ENCODE measurements at places on chromosomes 7 and 10.
A peak's percentile ranks its signal among the peaks of the same experiment; 100 is the strongest.

- no peak for DNase-seq
Measured at GRCh38 chr10:127618797-127619196, 69.7 kb downstream of the NPS start.

DNA sequence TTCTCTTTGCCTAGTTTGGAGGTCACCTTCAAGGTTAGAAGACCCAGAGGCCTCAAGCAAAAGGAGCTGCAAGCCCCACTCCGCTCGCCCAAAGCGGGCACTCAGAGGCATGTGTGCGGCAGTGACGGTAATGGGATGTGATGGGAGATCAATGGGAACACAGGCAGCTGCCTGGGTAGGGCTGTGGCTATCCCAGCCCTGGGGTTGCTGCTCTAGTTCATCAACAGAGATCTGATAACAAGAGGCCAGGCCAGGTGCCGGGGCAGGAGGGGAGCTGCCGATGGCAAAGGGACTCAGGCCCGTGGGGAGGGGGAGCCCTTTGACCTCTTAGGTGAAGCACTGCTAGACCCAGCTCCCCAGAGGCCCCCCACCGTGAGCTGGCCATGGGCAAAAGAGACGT is 52.0 kb upstream of the GNA12 start:
- no peak for DNase-seq

DNA sequence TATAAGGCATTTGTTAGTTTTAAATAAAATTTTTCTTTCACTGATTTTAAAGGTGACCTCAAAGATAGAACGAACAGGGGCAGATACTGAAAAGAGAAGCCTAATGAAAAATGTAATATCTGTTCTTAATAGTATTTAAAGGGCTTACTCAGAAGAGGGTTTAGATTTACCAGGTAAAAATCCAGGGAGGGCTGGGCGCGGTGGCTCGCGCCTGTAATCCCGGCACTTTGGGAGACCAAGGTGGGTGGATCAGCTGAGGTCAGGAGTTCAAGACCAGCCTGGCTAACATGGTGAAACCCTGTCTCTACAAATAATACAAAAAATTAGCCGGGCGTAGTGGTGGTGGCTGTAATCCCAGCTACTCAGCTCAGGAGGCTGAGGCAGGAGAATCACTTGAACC is 108.3 kb upstream of the CNTNAP2 start:
- DNase-seq = no peak

DNA sequence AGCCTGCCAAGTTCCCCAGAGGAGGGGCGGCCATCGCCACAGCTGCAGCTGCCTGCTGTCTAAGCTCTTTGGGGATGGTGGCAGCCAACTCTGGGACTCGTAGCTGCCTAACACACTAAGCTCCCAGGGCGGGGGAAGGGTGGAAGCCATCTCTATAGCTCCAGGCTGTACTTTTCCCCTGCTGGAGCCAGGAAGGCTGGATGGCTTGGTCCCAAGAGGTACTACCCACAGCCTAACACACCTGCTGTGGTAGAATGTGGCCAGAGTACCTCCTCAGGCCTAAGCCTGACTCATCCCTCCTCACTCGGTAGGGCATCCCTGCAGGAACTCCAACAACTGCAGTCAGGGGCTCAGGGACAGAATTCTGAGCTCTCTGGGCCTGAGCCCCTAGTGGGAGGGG is 151.7 kb upstream of the TAC1 start:
- DNase-seq = no peak

DNA sequence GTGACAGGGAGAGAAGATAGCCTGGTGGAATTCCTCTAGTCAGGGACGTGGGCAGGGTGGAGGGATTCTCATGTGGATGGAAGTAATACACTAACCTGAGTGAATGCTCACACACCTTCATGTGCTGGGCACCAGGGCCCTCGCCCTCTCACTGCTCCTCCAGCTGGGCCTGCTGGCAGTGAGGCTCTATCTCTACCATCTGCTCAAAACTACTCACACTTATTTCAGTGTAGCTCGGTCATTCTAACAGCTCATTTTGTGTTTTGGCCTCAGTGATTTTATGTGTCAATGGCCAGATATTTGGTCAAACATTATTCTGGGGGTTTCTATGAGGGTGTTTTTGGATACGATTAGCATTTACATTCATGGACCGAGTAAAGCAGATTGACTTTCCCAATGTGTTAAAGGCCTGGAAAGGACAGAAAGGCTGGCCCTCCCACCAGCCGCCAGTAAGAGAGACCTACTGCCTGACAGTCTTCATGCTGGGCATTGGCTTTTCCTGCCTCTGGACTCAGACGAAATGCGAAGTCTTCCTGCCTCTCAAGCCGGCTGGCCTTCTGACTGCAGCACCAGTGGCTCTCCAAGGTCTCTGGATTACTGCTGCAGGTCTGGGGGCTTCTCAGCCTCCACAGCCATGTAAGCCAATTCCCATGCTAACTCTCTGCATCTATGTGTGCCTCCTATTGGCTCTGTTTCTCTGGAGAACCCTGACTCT is 335.4 kb downstream of the CXCL12 start:
- DNase-seq = no peak

DNA sequence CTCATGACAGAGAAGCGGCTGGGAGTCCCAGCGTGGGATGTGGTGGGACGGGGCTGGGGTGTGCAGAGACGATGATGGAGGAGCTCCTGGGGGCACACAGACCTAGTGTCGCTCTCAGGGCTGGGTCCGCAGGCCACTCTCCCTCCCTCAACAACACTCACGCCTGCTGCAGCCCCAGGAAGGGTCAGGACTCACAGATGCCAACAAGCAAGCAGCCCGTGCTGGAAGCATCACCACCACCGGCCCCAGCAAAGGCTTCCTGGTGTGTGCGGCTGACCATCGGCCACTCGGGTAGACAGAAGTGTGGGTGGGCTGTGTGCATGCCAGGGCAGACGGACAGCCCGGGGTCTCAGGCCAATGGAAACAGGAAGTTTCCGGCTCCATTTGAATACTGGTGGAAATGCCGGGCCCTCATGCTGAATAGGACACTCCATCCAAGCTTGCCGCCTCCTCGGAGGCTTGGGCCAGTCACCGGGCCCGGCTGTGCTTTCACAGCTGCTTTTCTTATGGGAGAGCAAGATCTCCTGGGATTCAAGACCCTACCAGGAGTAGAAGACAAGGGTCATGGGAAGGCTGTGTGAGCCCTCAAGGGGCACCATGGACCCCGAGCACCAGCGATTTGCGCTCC is 178.1 kb downstream of the ELFN1 start:
- DNase-seq = no peak

- DNase-seq = no peak
Measured at GRCh38 chr7:65301007-65301406, 72.6 kb upstream of the ZNF92 start.

GRCh38 chr7:44415047-44415446 is 75.4 kb downstream of the NUDCD3 start:
- peak; percentile 25 for DNase-seq

DNA sequence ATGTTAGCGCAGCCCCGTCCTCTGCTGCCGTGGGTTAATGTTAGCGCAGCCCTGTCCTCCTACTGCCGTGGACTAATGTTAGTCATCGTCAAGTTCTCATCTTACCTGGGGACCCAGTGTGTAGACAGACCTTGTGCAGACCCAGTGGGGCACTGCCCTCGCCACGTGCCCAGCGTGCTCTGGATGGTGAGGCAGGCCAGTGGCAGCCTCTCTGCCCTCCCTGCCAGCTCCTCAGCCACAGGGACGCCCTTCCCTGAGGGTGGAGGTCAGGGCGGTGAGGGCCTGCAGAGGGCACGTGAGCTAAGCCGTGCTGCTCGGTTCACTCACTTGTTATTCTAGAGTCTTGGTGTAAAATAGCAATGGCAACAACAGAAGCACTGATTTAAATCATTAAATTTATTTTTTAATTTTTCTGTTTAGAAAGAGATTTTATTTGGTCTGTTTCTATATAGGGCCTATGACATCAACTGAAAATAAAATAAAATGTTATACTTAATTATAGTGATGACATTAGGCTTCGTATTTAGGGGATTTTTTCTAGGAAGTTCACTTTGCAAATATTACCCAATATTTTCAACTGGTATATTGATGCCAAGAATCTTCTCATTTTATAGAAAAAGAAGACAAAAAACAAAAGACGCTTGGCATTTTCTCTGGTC is 48.4 kb downstream of the NKX6-2 start:
- no peak for DNase-seq

- no peak for DNase-seq
Measured at GRCh38 chr10:76840802-76841201, 796.8 kb downstream of the KCNMA1 start.

DNA sequence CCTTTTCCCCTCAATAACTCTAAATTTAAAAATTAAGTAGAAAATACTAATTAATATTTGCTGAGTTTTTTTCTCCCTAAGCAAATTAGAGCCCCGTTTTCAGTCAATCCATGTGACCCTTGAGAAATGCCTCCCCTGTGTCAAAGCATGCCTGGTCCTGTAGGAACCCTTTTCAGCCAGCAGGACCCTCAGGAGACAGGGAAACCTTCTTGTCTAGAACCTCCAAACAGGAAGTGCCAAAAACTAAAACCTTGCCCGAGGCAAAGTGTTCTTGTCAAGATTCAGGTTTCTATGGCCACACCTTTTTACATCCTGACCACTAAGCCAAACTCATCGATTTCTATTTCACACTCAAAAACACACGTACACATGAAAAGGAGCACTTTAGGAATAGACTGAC is 60.1 kb upstream of the NFE2L3 start:
- no peak for DNase-seq

GRCh38 chr7:20539201-20539600 is 76.3 kb upstream of the ABCB5 start:
- no peak for DNase-seq

GRCh38 chr10:73853196-73853595 is 21.2 kb downstream of the CAMK2G start:
- no peak for DNase-seq

GRCh38 chr7:156003220-156004162 is 191.2 kb upstream of the SHH start:
- no peak for DNase-seq

GRCh38 chr10:103764296-103765088 is 90.9 kb downstream of the SH3PXD2A start:
- DNase-seq = no peak

DNA sequence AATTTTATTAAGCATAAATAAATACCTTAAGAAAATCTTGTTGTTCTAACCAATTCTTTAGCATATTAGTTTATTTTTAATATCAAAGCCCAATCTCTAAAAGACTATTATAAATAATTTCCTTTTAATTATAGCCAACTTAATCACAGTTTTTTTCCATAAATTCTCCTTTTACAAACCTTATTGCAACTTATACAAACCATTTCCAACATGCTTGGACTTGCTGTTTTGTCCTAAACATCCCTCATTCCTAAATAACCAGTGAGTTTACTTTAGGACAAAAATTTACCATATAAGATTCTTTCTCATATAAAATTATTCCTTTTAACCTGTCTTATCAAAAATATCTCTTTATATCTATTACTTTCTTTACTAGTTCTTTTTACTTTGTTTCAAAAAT is 25.2 kb upstream of the LSM8 start:
- DNase-seq = peak; percentile 8

Measured in astrocyte of the spinal cord (primary cell).